Left forelimb (tissue), 1 donor: ENCODE measurements at places on chromosomes 11 and 22.

DNA sequence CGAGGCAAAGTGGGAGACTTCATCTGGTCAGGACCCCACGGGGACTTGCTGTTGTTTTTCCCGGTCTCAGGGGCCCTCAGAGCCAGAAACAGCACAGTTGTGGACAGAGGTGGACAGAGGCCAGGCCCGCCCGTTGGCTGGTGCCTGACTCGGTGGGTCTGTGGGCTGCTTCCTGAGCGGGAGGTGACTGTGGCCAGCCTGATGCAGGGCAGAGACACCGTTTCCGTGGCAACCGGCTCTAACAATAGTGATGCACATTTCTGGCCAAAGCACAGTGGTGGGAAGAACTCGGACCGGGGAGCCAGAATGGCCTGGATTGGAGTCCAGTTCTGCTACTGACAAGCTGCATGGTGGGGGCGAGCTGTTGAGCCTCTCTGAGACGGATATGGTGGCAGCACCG lies 58.7 kb upstream of the ATXN10 start:
- DNase-seq, result no peak

DNA sequence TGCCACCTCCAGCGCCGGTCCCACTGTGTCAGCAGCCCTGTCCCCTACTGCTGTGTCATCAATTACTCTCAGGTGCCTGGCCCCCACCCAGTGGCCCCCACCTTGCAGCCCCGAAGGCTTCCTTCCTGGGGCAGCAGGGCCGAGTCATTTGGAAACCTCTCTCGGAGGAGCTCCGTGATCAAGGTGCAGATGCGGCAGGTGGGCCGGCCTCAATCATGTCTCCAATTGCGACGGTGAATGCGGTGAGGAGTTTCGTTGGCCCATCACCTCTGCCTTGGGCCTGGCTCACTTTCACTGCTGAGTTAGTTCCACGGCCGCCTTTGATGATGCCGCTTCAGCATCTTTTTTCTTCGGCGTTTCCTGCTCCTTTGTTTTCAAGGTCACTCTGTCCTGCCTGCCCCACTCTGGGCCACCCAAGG lies 11.3 kb upstream of the CXCR5 start:
- no peak for DNase-seq

- no peak for DNase-seq
Measured at GRCh38 chr11:91792779-91793262, 431.8 kb upstream of the FAT3 start.

DNA sequence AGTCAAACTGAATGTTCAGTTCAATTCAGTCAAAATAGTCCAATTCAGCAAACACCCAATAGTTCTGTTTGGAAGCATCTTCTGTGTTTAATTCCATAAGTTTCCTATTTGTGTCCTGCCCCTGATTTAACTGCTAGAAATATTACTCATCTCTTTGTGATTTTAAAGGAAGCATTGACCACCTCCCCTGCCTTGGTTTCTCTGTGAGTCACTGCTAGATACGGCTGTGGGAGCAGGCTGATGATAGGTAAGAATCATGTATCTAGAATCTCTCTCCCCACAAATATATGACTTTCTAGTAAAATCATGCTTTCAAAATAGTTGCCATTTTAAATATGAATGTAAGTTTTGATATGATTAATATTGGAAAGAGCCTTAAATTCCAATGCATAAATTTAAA lies 888.5 kb downstream of the NTM start:
- DNase-seq, result no peak

GRCh38 chr22:20440637-20441591 lies 3.3 kb upstream of the SCARF2 start:
- DNase-seq, result peak; percentile 51

GRCh38 chr11:111168871-111169270 lies 76.7 kb upstream of the POU2AF2 start:
- DNase-seq, result no peak

GRCh38 chr11:16606784-16607674 lies 131.4 kb upstream of the C11orf58 start:
- DNase-seq, result peak; percentile 82

DNA sequence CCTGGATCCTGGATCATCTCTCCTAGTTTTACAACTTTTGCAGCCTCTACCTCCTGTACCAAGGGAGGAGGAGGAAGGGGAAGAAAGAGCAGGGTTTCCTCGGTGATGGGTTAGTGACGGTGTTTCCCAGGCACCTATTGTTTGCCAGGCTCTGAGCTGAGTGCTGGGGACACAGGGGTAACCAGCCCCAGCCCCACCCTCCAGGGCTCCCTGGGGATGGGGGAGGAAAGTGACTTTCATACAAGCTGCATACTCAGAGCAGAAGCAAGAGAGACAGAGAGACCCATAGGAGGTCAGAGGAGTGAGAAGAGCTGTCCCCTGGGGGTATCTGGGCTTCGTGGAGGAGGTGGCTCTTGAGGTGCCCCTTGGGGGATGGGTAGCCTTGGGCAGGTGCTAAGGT lies 89.4 kb upstream of the THY1 start:
- no peak for DNase-seq

DNA sequence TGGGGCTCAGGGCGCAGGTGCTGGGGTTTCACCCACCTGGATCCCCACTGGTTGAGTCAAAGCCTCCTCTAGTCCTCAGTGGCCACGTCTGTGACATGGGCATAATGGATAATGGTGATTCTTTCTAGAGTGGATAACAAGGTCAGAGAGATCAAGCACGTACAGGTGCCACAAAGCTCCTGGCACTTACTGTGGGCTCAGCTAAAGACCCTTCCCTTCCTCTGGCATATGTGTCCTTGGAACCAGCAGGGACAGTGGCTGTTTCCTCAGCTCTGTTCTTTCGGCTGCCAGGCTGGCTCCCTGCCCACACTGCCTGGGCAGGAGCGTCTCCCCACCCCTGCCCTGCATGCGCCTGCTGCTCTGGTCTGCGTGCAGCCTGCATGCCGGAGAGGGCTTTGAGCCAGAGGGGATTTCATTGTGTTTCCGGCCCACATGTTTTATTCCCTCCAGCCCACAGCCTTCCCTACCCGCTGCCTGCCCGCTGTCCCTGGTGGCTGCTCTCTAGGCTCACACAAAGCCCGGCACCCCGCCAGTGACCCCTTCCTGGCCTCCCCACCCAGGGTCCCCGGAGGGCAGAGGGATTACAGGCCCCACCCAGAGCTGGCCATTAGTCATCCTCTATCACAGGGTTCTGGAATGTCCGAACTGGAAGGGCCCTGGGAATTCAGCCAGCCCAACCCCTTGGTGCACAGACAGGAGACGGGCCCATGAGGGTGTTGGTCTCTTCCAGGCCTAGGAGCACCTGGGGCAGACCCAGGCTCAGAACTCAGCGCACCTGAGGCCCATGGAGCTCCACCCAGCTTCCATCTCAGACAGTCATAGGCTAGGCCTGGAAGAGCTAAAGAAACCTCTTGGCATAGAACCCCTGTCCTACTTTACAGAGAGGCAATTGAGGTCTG lies 55.3 kb upstream of the GCAT start:
- peak; percentile 81 for DNase-seq

- DNase-seq, result no peak
Measured at GRCh38 chr11:28505232-28505631, 397.0 kb downstream of the METTL15 start.

- no peak for DNase-seq
Measured at GRCh38 chr11:132254906-132255305, 884.5 kb downstream of the NTM start.

- no peak for DNase-seq
Measured at GRCh38 chr11:1076061-1076665, 1.5 kb downstream of the MUC2 start.

GRCh38 chr11:125903711-125904659 lies at the start of gene DDX25:
TSS of gene DDX25 (plus strand) at chr11:125904508. CDS start at chr11:125904518, 10 bp downstream.
- no peak for DNase-seq

- DNase-seq, result no peak
Measured at GRCh38 chr11:84103096-84103495, 816.9 kb upstream of the CCDC90B start.

DNA sequence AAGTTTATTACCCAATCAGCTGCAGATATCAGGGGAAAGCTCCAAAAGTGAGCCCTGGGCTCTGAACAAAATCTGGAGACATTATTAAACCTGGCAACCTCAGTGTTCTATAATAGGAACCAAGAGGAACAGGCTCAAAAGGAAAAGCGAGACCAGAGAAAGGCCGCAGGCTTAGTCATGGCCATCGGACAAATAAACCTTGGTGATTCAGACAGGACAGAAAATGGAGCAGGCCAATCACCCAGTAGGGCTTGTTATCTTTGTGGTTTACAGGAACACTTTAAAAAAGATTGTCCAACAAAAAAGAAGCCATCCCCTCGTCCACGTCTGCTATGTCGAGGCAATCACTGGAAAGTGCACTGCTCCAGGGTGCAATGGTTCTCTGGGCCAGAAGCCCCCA lies 7.7 kb upstream of the PANX1 start:
- DNase-seq, result no peak

DNA sequence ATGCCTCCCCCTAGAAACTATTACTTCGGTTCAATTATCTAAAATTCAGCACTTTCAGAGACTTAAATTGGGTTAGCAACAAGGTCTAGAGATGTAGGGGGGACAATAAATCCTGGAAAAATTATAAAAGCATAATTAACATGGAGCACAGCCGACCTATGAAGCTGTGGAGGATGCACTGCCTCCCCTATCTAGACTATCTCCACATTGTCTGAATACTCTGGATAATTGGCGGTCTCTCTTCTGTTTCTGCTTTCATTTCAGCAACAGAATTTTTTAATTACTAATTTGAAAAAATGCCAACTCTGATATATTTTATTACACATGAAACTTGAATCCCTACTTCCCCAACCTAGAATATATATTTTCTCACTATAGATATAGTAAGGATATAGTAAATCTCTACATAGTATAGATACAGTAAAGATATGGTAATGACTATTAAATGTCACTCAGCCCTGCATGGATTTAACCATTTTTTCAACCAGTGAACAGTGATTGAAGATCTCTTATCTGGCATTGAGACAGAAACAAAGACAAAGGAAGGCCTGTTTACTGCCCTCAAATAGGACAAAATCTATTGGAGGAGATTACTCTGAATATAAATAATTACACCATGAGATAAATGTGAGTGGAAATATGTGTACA lies 157.6 kb downstream of the BLID start:
- DNase-seq, result no peak

- DNase-seq, result no peak
Measured at GRCh38 chr22:44181033-44181911, 547 bp downstream of the PARVG start.

DNA sequence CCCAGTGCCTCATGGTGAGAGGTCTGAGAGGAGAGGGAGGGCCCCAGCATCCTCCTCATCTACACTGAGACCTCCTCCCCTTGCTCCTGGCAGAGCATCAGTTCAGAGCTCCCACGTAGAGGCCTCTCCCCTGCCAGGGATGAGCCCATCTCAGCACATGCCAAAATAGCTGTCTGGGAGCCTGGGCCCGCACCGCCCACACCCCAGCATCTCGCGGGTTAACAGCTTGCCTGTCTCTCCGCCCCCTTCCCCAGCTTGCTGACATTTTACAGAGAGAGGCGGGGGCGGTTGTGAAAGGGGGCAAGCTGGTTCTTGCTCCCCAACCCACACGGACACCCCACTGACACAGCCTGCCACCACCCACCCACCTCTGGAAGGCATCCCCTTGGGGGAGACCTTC lies 6.4 kb downstream of the DGKZ start:
- no peak for DNase-seq

GRCh38 chr11:69928121-69928520 lies 108.9 kb upstream of the FGF3 start:
- DNase-seq, result no peak
